Stimulated activated CD4-positive, alpha-beta T cell treated with anti-CD3 and anti-CD28 coated beads, Interleukin-4, amount 100 ng/mL, for 4 hours (primary cell): ENCODE measurements at places on chromosomes 16 and 17.

GRCh38 chr17:43857957-43858600, 11.1 kb downstream of the CD300LG start:
- no peak for DNase-seq

- no peak for DNase-seq
Measured at GRCh38 chr16:69190598-69190997, 3.6 kb downstream of the SNTB2 start.

- DNase-seq, result no peak
Measured at GRCh38 chr17:59914274-59914854, 21.4 kb downstream of the RPS6KB1 start.

- no peak for DNase-seq
Measured at GRCh38 chr17:72587156-72587555, 466.3 kb downstream of the SOX9 start.

GRCh38 chr17:28570716-28571360, 486 bp downstream of the PIGS start:
- DNase-seq, result peak; percentile 35

DNA sequence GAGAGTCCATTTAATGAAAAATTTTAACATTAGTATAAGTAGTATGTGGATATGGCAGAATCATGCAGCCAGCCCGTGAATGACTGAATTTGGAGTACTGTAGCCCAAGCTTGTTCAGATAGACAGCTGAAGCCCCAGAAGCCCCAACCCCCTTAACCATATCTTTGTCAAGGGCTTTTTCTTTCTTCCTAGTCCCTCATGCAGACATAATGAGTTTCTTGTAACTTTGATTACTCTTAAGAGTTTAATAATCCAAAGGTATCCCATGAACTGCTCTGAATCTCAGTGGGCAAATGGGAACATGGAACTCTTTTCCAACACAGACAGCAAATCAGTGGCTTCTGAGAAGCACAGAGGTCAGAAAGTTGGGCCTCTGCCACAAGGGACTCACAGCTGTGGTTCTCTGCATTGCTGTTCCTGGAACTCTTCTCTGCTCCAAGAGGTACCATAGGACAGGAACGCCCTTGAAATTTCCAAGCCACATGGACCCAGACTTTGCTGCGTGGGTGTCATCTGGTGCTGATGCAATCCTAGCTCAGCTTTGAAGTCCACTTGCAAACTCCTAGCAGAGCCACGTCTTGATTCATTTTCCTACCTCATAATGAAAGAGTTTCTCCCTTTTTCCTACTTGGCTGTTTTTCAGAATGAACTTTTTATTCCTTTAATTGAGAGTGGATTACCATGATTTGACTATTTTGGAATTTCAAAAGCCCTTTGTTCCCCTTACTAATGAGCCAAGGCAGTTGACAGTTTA, 18.1 kb downstream of the LYRM1 start:
- no peak for DNase-seq

DNA sequence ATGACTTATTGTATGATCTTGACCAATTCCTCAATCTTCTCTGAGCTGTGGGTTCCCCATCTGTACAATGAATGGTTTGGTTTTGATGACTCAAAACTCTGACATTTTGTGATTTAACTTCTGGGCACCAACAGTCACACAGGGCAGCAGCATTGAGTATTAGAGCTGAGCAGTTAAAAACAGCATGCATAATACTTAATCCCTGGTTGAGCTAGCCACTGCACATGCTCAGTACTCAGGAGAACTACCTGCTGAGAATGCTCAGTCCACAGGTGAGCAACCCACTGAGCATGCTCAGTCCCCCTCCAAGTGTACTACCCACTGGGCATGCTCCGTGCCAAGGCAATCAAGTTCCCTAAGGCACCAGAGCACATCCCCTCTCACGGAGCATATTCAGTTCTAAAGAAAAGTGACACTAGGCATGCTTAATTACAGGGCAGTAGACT, 68.7 kb downstream of the AIPL1 start:
- DNase-seq, result no peak

GRCh38 chr16:9138731-9139501, 47.5 kb downstream of the HAPSTR1 start:
- peak; percentile 64 for DNase-seq
